ENCODE measurements at places on chromosomes 7 and 10.

DNA sequence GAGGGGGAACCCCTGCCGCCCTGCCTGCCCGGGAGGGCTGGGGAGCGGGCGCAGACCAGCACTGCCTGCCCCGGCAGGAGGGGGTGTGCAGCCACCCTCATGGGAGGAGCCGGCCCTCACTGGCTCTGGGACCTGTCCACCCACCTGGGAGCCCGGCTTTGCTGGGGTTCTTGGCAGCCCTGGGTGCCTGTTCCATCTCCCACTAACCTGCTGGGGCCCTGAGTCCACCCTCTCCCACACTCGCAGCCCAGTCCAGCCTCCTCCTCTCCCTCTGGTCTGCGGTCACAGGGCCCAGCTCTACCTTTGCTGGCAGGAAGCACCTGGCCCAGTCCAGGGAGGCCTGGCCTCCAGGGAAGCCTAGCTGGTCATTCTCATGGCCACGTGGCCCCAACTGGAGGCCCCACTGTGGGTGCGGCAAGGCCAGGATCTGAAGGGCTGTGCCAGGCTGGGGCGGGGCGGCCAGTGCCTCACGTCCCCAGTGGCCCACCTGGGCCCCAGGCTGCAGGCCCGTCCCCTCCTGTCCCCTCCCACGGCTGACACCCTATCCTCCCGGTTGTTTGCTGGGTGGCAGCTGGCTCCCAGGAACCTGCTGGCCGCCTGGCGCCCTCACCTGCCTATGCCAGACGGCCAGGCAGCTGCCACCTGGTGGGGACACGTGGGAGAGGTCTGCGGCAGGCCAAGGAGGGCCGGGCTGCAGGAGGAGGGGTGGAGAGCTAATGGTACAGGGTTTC lies at the start of gene TMEM184A:
Gene TMEM184A, minus strand, starts transcription at position 393 of the 731 bp plus-strand sequence. CDS start 721 bp downstream, outside the sequence.
- DNase-seq: no peak

- no peak for DNase-seq
Observed at GRCh38 chr10:42431095-42431494, 207.3 kb downstream of the ZNF33B start.

GRCh38 chr10:111837985-111838384 lies 345.6 kb downstream of the GPAM start:
- no peak for DNase-seq

- DNase-seq: no peak
Observed at GRCh38 chr10:506451-507354, 182.8 kb downstream of the DIP2C start.

DNA sequence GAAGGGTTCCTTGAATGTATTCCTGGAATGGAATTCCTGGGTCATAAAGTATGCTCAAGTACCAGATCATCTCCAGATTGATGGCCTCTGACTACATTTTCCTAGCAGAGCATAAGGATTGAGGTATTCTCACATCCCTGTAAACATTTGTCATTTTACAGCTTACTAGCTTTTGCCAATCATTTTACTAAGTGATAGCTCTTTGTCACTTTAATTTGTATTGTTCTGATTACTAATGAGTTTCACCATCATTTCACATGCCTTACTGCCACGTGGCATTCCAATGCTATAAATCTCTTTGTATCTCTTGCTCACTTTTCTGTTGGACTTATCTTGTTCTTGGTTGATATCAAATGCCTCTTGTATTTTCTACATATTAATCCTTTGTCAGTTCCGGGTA lies 68.6 kb upstream of the CACNB2 start:
- no peak for DNase-seq

DNA sequence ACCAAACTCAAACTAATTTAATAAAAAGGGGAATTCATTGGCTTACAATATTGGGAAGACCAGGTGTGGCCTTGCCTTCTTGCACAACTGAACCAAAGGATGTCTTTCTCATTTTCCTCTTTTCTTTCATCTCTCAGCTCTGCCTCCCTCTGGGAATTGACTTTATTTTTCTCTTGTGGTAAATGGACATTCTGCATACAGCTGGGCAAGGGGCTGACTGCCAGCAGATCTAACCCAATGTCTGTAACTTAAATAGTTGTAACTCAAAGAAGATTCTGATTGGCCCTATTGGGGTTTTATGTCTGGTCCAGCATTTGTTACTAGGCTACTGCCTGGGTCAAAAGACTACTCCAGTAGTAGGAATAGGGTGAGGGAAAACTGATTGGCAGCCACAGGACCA lies 15.3 kb downstream of the PTTG1IP2 start:
- DNase-seq: no peak

DNA sequence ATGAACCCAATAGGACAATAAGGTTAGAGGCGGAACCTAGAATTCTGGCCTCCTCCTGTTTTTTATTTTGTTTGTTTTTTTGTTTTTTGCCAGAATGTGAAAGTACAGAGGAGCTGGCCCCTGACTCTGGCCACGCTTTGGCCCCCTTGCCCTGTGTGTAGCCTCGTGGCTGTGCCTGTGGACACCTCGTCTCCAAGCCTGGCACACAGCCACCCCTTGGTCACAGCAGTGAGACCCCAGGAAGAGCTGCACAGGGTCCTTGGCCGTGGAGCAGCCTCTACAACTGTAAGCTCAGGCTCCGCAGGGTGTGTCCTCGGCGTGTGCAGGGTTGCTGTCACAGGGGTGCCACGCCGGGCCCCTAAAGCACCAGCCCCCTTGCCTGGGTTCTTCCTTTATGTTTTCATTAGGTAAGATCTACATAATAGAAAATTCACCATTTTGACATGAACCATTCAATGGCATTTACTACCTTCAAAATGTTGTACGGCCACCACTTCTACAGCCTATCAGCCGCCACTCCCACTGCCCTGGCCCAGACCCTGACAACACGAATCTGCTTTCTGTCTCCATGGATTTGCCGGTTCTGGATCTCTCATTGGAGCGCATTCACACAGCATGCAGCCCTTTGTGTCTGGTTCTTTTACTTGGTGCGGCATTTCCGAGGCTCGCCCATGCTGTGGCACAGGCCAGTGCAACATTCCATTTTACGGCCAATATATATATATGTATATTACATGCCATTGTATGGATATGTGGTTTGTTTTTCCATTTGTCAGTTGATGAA lies 51.0 kb downstream of the AMZ1 start:
- DNase-seq: no peak

DNA sequence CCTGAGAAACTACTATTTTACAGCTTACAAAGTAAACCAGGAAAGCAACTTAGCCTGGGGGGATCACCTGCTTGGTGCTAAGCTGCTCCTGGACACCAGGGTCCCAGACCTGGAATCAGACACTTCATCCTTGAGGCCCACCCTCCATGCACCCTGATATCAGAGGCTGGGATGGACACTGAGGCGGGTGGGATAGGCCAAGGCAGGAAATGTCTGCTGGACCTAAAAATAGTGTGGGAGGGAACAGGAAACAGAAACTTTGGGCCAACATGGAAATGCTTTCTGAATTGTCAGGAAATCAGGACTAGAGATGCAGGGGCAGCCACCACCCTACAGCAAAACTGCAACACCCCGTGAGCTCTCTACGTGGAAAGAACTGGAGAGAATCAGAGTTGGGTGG lies 101.5 kb upstream of the PODXL start:
- no peak for DNase-seq

DNA sequence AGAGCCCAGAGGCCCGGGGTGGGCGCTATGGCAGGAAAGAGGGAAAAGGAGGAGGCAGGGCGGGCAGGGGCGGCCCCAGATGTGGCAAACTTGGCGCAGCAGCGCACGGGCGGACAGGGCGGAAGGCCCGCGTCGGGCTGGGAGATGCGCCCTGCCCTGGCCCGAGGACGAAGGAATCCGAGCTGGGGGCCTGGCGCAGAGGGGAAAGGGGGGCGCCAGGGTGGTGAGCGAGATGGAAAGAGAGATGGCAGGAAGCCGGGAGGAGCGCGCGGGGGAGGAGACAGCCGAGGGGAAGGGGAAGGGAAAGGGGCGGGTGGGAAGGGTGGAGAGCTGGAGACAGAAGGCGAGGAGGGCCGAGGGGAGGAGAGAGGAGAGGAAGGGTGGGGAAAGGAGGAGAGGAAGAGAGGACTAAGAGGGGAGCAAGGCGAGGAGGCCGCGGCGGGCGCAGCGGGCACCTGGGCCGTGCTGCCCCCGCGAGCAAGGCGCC lies at the start of gene MARVELD1:
Gene MARVELD1, plus strand, starts transcription at position 392 of the 487 bp plus-strand sequence. CDS start 147 bp downstream, outside the sequence.
- peak; percentile 19 for DNase-seq

DNA sequence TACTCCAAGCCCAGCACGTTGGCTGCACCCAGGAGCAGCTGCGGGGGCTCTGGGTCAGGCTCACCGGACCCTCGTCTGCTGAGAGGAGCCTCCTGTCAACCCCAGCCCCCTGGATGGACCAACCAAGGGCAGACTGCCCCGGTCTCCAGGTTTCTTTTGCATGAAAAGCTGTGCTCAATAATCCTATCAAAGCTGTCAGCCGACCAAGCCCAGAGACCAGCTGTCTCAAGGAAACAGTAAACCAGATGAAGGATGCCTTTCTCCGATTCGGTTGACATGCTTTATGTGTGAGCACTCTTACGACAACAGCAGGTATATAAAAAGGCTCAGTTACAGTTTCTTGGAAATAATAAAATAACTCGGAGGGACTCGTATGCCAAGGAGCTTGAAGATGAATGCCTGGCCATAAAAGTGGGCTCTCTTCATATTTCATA lies 71.6 kb upstream of the BAIAP2L1 start:
- no peak for DNase-seq

GRCh38 chr10:103933557-103934121 lies 15.7 kb upstream of the STN1 start:
- no peak for DNase-seq

- no peak for DNase-seq
Observed at GRCh38 chr7:91892099-91892705, 11.7 kb upstream of the MTERF1 start.

GRCh38 chr7:157412021-157412443 lies 75.2 kb downstream of the DNAJB6 start:
- DNase-seq: no peak

GRCh38 chr10:22379059-22379458 lies 33.8 kb downstream of the SPAG6 start:
- no peak for DNase-seq

- no peak for DNase-seq
Observed at GRCh38 chr7:108007261-108007660, 4.3 kb upstream of the LAMB1 start.

- no peak for DNase-seq
Observed at GRCh38 chr7:26495569-26495968, 203.9 kb downstream of the SNX10 start.

GRCh38 chr10:86423739-86424138 lies 57.1 kb upstream of the GRID1 start:
- DNase-seq: no peak

DNA sequence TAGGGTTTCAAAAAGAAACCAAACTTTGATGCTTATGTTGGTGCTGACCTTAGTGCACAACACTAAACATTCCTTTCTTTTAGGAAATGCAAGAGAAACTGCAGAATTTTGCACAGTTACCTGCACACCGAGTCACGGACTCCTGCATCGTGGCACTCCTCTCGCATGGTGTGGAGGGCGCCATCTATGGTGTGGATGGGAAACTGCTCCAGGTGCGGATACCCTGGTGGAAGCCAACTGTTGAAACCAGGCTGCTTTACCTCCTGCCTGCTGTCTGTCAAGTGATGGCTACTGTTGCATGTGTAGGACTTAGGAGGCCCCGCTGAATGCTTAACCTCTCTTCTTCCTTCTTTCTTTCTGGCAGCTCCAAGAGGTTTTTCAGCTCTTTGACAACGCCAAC lies 11.7 kb downstream of the CASP2 start:
- no peak for DNase-seq

DNA sequence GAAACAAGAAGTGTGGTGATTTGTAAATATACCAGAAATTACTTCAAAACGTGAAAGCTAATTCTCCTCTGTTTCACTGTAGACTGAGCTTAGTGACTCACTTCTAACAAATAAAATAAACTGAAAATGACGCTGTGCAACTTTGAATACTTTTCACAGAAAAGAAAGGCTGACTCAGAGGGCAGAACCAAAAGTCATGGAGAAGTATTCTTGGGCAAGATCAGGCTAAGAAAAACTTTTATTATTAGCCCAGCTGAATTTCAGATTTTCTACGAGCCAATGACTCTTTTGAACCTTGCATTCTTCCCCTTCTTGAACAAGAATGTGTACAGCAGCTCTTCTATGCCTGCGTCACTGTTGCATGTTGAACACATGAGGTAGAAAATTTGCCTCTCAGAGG lies 527.3 kb upstream of the GHITM start:
- no peak for DNase-seq

DNA sequence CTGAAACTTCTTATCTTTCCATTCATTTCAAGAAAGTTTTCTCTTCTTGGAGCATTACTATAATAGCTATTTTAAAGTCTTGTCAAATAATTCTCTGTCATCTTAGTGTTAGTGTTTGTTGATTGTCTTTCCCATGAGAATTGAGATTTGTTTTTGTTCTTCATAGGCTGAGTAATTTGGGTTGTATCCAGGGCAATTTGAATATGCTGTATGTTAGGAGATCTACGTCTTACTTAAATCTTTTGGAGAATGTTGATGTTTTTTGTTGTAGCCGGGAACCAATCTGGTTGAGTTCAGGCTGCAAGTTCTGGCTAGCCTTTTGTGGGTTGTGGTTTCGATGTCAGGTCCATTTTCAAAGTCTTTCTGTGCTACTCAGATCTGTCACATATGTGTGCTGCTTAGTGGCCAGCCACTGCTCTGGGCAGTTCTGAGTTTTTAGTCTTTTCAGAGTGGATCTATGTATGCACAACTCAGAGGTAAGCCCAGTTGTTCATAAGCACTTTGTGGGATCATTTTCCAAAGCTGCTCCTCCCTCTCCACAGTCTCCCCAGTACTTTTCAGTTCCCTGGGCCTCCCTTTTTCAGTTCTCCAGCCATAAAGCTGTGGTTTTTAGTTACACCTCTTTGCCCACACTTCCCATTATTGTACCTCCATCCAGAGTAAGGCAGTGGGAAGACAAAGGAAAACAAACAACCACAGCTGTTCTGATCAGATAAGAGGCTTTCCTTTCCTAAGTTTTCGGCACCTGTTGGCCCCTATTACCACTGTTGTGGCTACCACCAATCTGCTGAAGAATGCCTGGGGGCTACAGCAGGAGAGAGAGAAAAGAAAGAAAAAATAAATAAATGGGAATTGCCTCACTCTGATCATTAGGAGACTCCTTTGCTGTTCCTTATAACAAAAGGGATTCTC lies 4.7 kb upstream of the CCNJ start:
- DNase-seq: no peak

DNA sequence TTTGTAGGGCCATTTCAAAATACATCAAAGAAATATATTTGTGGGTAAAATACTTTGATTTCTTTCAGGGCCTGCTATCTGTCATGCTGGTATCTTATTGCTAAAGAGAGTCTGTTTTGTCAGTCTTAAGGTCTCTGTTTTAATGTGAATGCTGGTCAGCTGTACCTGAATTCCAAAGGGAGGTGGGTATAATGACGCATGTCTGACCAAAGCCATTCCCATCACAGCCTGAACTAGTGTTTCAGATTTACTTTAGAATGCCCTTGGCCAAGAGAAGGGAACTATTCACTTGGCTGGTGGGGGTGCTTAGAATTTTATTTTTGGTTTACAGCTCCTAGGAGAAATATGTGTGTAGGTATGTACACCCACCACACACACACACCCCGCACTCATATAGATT lies 30.6 kb upstream of the MYL10 start:
- no peak for DNase-seq

- DNase-seq: no peak
Observed at GRCh38 chr7:114413761-114414155, 857 bp upstream of the FOXP2 start.

Data from inflammatory macrophage (primary cell).